Activated CD8-positive, alpha-beta memory T cell treated with anti-CD3 and anti-CD28 coated beads for 24 hours (primary cell): ENCODE measurements at places on chromosomes 7 and 10.

- no peak for DNase-seq
Measured at GRCh38 chr10:6665847-6666246, 85.8 kb upstream of the PRKCQ start.

DNA sequence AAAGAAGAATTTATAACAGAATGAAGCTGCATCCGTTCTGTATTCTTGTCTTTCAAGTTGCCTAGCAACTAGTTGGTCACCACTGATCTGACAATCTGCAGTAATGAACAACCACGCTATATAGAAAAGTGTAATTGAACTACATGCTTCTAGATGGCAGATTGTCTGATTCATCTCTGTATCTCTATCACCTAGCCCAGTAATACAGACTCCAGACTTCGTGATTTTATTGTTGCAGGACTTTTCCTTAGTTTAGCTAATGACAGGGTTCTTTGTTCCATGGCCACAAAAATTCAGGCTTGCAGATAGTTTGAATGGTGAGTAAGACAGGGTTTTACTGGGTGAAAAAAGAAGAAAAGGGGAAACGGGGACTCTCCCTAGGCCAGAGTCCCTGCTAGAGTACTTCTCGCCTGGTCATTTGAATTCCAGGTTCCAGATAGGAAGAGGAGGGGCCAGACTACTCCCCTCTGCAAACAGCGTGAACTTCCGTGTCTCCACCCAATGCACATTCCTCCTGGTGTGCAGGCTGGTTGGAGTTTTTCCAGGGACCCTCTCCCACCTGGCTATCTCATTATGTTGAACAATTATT lies 45.9 kb downstream of the COL1A2 start:
- DNase-seq = no peak

GRCh38 chr7:44967571-44968446 lies 11.0 kb downstream of the MYO1G start:
- no peak for DNase-seq

GRCh38 chr7:81600608-81601007 lies 169.2 kb downstream of the HGF start:
- DNase-seq = no peak
